ENCODE measurements at places on chromosomes 13 and 19.

- no peak for DNase-seq
These were observed 18.0 kb downstream of the ZNF787 start for GRCh38 chr19:56103027-56103614.

GRCh38 chr13:103236213-103236612 lies 170.0 kb upstream of the SLC10A2 start:
- DNase-seq: no peak

GRCh38 chr13:77975358-77976042 lies 56.9 kb upstream of the EDNRB start:
- DNase-seq: no peak

GRCh38 chr13:109744512-109745051 lies 41.8 kb downstream of the IRS2 start:
- DNase-seq: no peak

DNA sequence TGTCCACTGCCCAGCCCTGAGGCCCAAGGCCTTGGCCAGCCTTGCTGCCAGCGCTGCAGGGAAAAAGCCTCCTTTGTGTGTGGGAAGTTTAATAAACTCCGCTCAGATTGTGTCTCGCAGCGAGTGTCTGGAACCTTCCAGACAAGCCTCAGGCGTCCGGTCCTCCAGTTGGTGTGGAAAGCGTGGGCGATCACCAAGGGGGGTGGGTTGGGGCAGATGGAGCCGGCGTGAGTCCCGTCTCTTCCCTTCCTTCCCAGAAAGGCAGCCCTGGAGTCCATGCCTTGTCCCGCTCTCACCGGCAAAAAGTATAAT lies 4.6 kb downstream of the STK11 start:
- DNase-seq: no peak

DNA sequence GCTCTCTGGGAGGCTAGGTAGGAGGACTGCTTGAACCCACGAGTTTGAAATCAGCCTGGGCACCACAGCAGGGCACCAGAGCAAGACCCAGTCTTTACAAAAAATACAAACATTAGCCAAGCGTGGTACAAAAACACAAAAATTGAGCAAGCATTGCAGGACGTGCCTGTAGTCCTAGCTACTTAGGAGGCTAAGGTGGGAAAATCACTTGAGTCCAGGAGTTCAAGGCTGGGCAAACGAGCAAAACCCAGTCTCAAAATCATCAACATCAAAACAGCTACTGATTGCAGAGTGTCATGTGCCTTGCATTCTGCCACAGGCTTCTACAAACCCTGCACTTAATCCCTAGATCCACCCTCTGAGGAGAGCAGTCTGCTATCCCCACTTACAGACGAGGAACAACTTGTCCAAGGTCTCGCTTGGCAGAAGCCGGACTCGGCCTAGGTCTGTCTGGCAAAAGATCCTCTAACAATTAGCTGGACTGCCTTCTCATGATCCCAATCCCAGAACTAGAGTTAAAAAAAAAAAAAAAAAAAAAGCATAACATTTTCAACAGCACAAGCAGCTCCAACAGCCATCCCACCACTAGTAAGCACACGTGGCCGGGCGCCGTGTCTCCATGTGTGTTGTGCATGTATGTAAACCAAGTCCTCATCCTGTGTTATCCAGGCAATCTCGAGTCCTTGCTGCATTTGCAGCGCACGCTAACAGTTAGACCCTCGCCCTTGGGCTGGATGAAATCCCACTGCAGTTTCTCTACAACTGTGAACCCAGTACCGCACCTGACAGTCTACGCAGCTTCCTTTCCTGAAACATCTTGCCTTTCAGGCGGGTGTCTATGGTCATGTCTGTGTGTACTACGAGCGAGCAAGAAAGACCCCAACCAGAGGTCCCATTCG lies 2.0 kb downstream of the PPP6R1 start:
- DNase-seq: no peak

GRCh38 chr19:12921047-12921446 lies 2.0 kb upstream of the SYCE2 start:
- no peak for DNase-seq

All from activated T-helper 1 cell treated with Interleukin-2 at 50 U/mL for 16 hours (primary cell).